CD4-positive, alpha-beta memory T cell (primary cell): ENCODE measurements at places on chromosomes 13 and 19. TPM values are rescaled to one million over a fixed set of nuclear protein-coding genes. Genes with fewer than 3 reads are reported as not detected.

ZSCAN1 gene
- not detected for total RNA-seq

KANK2 gene
- 0.39 TPM for total RNA-seq

- DNase-seq, result no peak
Measured at GRCh38 chr13:97256343-97256783, 34.2 kb downstream of the MBNL2 start.

DNA sequence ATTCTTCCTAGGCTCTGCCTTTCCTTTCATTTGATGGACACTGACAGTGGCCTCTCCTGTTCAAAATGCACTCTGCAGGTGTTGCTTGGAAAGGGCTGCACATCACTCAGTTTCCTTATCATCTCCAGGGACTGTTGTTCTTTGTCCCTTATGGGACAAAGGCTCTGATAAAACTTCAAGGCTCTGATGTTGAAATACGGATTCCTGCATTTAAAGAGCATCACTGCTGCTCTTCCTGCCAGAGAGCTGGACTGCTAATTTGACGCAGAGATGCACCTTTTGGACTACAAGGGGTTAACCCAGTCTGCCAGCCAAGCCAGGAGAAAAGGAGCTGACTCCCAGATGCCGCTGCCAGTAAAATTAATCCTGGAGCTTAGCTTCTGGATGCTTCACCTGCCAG is 952.1 kb downstream of the DIAPH3 start:
- DNase-seq, result no peak

DNA sequence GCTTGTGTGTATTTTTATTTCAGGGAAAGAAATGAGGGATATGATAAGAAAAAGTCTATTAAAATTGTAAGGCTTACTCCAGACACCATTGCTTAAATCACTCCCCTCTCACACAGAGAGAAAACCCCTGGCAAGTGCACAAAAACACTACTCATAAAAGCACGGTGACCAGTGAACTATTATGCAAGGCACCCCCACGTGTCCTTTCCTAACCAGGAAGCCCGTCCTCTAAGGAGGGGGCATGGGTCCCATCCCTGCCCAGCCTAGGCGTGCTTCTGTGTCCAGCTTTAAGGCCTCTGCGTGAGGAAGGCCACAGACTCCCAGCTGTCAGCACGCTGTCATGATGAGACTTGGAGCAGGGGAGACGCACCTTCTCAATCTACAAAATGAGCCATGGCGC is 83.5 kb downstream of the SLC7A1 start:
- DNase-seq, result no peak

DNA sequence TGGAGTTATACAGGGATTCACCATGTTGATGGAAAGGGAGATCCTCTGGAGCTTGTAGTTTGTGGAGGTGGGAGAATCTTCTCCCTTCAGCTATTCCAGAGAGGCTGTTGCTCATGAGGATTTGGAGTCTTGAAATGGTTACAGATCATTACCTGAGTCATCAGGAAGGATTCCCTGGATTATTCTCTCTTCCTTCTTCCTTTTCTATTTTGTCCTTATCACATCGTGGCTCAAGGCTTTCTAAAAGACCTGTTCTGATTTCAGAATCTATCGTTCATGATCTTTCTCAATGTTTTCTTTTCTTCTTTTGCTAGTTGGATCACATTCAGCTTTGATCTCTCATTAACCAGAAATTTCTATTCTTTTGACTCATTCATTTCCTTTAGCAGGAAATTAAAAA is 196.0 kb downstream of the KLF5 start:
- no peak for DNase-seq
